ENCODE measurements at places on chromosomes 12 and 14. TPM values are rescaled to one million over a fixed set of nuclear protein-coding genes. Genes with fewer than 3 reads are reported as not detected.

Gene C12orf54
- 0.21 TPM for polyA plus RNA-seq

Gene RAPGEF3
- 8.3 TPM for polyA plus RNA-seq

Gene KHNYN
- 27.0 TPM for polyA plus RNA-seq

Gene HSPA2
- polyA plus RNA-seq: 11.3 TPM

Gene GALNT6
- polyA plus RNA-seq: 5.5 TPM

Gene KRT6A
- polyA plus RNA-seq: 6.8 TPM

Gene GPRC5D
- 0.30 TPM for polyA plus RNA-seq

Gene RBP5
- polyA plus RNA-seq: 2.0 TPM

Gene CACNA2D4
- polyA plus RNA-seq: 2.9 TPM

Gene TMEM63C
- 0.41 TPM for polyA plus RNA-seq

Gene NPFF
- not detected for polyA plus RNA-seq

Gene HCFC2
- polyA plus RNA-seq: 5.8 TPM

Gene WASHC3
- polyA plus RNA-seq: 37.4 TPM

Gene TSPAN11
- 1.4 TPM for polyA plus RNA-seq

Gene TEX52
- not detected for polyA plus RNA-seq

Gene IAPP
- not detected for polyA plus RNA-seq

Gene PLA2G1B
- polyA plus RNA-seq: 193 TPM

Gene ACRBP
- polyA plus RNA-seq: 0.93 TPM

Gene RNF31
- polyA plus RNA-seq: 44.1 TPM

Gene KLRG1
- polyA plus RNA-seq: 1.4 TPM

Gene SNRNP35
- polyA plus RNA-seq: 67.0 TPM

Gene PLEK2
- polyA plus RNA-seq: 4.2 TPM

Gene C14orf180
- 0.30 TPM for polyA plus RNA-seq

Gene RAB3IP
- polyA plus RNA-seq: 29.0 TPM

Gene HOXC12
- polyA plus RNA-seq: not detected

Gene LTB4R
- polyA plus RNA-seq: 7.3 TPM

Gene GPR137C
- 0.26 TPM for polyA plus RNA-seq

Gene MIP
- polyA plus RNA-seq: 0.06 TPM

Gene LRTM2
- 0.01 TPM for polyA plus RNA-seq

Gene PEBP1
- 123 TPM for polyA plus RNA-seq

Gene FAM186B
- 0.17 TPM for polyA plus RNA-seq

Gene IQSEC3
- polyA plus RNA-seq: 0.29 TPM

Gene MOAP1
- polyA plus RNA-seq: 22.3 TPM

Gene HOXC4
- polyA plus RNA-seq: 0.18 TPM

Gene GUCY2C
- not detected for polyA plus RNA-seq

Gene PARPBP
- 1.5 TPM for polyA plus RNA-seq

Gene DACT1
- polyA plus RNA-seq: 3.4 TPM

Gene OR4N2
- 0.02 TPM for polyA plus RNA-seq

Gene VPS29
- 165 TPM for polyA plus RNA-seq

Gene LBHD2
- not detected for polyA plus RNA-seq

Gene PCNX4
- 16.1 TPM for polyA plus RNA-seq

Gene TTC9
- 6.9 TPM for polyA plus RNA-seq

Gene IFNG-AS1
- not detected for polyA plus RNA-seq

Gene PRB2
- not detected for polyA plus RNA-seq

Gene GPATCH2L
- polyA plus RNA-seq: 16.8 TPM

Gene VWF
- polyA plus RNA-seq: 226 TPM

Gene CD27
- polyA plus RNA-seq: 1.5 TPM

Data from lung (tissue), 17 donors.